Mesenteric fat pad (tissue), 1 donor: ENCODE measurements at places on chromosomes 3 and 15. TPM values are rescaled to one million over a fixed set of nuclear protein-coding genes. Genes with fewer than 3 reads are reported as not detected.

SOX14 gene
- total RNA-seq, result not detected

FEZF2 gene
- not detected for total RNA-seq

CCK gene
- 0.48 TPM for total RNA-seq

BUB1B gene
- total RNA-seq, result 0.39 TPM

CNTN3 gene
- total RNA-seq, result 4.0 TPM

CCDC33 gene
- total RNA-seq, result not detected

TPM1 gene
- 154 TPM for total RNA-seq

OR4F6 gene
- not detected for total RNA-seq

PML gene
- total RNA-seq, result 92.3 TPM

CBLB gene
- total RNA-seq, result 97.9 TPM

GPR62 gene
- not detected for total RNA-seq

SKOR1 gene
- 0.26 TPM for total RNA-seq

TMIE gene
- total RNA-seq, result 0.19 TPM

BFSP2 gene
- not detected for total RNA-seq

- DNase-seq, result no peak
Measured at GRCh38 chr3:56971261-56971660, 89.2 kb upstream of the SPATA12 start.

GRCh38 chr3:175851541-175851940 lies 992.4 kb downstream of the NAALADL2 start:
- no peak for DNase-seq

DNA sequence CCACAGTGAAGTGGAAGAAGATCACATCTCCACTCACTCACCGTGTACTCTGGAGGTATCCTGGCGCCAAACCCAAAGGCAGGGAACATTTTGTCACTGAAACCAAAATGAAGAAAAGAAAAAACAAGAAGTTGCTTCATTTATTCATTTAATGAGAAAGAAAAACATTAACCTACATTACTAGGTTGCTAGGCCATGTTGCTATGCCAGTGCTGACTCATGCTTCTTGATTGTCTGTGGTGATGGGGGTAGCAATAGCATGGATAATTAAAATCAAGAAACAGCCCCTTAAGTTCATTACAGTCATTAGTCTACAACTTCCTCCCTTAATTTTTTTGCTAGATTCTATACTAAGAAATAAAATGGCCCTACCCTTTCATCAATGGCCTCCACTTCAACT lies 52.7 kb upstream of the MRPL3 start:
- no peak for DNase-seq

GRCh38 chr15:73633991-73634495 lies 854 bp upstream of the NPTN start:
- no peak for DNase-seq

- no peak for DNase-seq
Measured at GRCh38 chr3:13317596-13318320, 102.4 kb downstream of the NUP210 start.

- no peak for DNase-seq
Measured at GRCh38 chr15:68843425-68844311, 23.0 kb upstream of the ANP32A start.

DNA sequence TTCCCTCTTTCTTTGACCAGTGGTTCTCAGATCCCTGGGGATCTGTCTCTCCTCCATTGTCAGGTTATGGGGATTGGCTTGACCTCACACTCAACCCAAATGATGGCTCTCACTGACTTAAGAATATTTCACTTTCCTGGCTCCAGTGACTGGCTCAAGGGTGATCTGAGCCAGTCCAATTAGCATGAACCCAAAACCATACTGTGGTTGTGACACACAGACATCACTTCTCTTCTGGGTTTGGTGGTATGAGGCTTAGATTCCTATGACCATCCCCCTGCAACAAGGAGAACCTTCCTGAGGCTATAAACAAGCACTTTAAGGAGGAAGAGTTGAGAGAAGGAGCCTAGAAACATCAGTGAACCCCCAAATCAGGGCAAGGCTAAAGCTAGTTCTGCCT lies 85.8 kb downstream of the KCNAB1 start:
- DNase-seq, result no peak

DNA sequence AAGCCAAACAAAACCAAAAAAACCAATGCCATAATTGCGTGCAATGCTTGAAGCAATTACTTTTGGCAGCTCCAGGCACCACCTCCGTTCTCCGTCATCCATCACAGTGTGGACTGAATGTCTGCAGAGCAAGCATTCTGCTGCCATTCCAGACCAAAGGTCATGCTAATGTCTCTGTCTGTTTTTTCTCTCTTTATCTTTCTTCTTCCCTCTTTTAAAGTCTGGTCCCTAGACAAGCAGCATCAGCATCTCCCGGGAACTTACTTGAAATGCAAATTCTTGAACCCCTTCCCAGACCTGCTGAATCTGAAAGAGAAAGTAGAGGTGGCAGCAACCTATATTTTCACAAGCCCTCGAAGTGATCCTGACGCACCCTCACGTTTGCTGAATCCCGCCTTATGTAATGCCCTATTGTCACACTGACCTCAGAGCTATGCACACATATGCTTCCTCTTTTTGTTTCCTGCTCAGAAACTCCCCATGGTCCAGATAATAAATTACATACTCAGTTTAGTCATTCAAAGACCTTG lies 297.3 kb upstream of the PROK2 start:
- no peak for DNase-seq

DNA sequence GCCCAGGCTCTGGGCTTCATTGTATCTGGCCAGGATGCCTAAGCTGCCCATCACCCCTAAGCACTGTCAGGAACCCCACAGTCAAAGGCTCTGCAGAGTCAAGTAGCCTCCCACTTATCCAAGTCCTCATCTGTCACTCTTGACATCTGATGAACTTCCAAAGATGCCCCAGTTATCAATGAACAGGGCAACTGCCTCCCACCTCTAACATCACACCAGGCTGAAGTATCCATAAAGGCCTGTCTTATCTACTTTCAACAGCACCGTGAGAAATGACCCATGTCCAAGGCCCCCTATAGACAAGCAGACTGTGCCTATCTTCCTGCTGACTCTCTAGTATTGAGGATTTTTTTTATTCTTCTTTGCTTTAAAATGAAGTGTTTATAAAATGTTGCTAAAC lies 56.4 kb downstream of the TRIM69 start:
- no peak for DNase-seq

- no peak for DNase-seq
Measured at GRCh38 chr3:175383371-175383770, 524.2 kb downstream of the NAALADL2 start.

- DNase-seq, result no peak
Measured at GRCh38 chr3:114939920-114940319, 207.2 kb downstream of the ZBTB20 start.

DNA sequence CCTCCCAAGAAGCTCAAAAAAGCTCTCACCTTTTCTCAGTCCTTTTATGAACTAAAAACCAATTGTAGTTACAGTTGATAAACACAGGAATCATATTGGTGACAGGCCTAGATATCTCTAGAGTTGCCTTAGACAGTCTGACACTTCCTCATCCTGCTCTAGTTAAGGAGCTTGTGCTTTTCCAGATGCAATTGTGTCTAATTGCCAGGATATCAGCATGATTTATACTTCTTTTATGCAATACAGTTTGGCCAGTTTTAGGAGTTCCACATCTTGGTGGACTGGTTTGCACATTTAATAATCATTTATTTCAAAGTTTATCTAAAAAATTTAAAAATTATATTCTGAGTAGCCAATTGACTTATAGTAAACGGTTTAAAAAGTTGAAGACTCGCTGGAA lies 95.7 kb downstream of the DUT start:
- no peak for DNase-seq

GRCh38 chr15:67826717-67827561 lies 1.6 kb downstream of the SKOR1 start:
- DNase-seq, result no peak

- no peak for DNase-seq
Measured at GRCh38 chr15:89416339-89417183, 79.8 kb downstream of the RHCG start.

DNA sequence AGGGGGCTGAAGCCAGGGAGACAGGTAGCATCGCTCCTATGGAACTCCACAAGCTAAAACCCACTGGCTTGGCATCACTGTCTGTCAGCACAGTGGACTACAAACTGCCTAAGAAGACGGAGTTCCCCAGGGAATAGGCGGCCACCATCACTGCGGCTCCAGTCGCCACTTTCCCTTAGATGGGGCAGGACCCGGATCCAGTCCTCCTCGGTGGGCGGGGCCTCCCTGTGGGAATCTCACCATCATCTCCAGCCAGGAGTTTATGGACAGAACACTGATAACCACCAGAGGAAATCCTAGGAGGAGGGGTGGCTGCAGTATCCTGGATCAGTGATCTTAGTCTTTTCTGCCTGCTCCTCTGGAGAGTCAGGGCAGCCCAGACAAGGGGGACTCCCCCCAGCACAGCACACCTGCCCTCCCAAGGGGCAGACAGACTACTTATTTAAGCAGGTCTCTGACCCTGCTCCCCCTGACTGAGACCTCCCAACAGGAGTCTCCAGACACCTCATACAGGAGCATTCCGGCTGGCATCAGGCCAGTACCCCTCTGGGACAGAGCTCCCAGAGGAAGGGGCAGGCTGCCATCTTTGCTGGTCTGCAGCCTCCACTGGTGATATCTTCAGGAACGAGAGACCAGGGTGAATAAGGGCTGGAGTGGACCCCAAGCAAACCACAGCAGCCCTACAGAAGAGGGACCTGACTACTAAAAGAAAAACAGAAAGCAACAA lies 435.6 kb upstream of the RASGRP1 start:
- no peak for DNase-seq

GRCh38 chr3:50299929-50300680 lies 900 bp upstream of the HYAL3 start:
- no peak for DNase-seq

DNA sequence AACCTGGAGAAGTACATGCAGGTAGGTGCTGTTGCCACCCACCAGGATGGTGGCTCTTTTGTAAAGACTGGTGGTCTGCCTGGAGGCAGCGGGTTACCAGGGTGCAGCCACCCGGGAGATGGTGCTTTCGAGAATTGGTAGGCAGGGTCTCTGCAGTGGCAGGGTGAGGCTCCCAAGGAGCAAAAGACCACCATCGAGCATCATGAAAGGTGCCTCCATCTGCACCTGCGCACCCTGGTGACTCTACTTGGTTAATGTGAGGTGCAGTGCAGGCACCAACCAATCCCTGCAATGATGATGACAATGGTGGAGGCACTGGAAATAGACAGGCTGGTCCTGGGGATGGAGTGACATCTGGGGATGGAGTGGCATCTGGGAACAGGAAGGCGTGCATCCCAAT lies 236.7 kb downstream of the ADAMTS17 start:
- DNase-seq, result peak; percentile 24

- DNase-seq, result no peak
Measured at GRCh38 chr15:25407950-25408349, 30.9 kb downstream of the UBE3A start.

DNA sequence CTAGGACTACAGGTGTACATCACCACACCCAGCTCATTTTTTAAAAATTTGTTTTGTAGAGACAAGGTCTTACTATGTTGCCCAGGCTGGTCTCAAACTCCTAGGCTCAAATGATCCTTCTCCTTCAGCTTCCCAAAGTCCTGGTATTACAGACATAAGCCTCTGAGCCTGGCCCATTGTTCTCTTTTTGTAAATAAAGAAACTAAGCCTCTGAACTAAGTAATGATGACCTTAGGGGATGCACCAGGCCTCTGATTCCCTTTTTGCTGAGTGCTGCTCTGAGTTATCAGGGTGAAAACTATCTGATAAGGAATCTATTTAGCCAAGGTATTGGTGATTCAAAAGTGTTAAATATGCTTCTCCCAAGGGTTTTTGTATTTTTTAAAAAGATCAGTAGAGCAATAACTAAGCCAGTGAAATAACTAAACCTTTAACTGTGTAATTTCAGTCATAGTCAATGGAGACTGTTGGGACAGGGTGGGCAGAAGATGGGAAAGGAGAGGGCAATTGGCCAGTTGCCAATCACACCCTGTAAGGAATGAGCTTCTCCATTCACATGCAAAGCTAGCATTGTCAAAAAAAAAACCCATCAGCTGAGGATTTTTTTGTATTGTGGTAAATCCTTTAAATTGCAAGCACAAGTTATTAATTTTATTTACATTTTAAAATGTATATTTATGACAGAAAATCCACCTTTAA lies 194.8 kb upstream of the PFN2 start:
- DNase-seq, result no peak

DNA sequence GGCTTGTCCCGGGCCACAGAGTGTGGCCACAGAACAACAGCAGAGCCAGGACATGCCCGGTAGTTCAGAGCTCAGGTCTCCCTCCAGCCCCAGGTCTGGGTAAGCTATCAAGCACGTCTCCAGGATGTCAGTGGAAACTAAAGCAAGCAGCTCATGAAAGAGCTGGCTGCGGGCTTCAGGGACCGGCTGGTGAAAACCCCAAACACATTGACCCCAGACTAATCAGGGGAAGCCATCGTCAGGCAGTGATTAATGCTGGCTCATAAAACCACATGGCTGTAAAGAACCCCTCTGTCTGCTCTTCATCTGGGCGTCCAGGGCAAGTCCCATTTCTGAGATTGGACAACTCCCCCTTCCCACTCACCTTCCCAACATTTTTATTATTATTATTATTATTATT lies 37.8 kb downstream of the LMCD1 start:
- no peak for DNase-seq

- no peak for DNase-seq
Measured at GRCh38 chr15:99322643-99323405, 71.5 kb downstream of the LRRC28 start.

- no peak for DNase-seq
Measured at GRCh38 chr15:58407236-58407775, 24.5 kb upstream of the LIPC start.

- no peak for DNase-seq
Measured at GRCh38 chr15:91151781-91152563, 51.9 kb downstream of the SV2B start.

DNA sequence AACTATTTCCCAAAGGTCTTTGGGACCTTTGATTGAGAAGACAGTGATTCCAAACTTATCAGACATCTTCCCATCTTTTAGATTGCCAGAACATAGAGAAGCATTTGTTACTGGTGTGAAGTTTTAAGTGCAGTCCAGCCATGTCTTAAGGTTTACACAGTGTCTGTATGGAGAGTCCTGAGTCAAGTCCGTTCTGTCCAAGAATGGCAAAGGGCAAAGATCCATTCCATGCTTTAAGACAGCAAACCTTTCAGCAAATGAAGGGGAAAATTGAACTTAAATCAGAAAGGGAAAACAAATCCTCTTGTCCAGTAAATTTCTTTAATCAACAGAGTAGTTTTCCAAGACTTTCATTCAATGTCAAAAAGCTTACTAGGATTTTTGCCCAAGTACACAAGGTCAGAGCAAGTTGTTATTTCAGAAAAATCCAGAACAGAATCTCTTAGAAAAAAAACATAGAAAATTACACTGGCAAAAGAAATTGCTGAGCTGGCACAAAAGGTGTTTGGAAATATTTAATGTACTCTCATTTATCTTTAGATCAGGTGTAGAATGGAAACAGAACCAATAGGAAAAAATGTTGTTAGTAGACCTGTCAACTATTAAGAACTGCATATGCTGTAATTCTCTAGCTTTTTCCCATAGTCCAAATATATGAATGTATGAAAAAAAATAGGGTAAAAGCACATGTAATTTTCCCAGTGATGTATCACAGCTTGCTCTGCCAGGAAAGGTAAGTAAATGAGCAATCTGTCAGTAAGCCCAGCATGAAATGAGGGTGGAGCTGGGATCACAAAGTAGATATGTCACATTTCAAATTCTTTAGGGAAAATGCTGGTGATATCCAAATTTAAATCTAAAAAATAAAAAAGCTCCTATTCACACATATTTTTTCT lies 1099.9 kb downstream of the TUSC7 start:
- no peak for DNase-seq
